ENCODE measurements at places on chromosomes 12 and 14.

- no peak for DNase-seq
Observed at GRCh38 chr12:8081251-8081920, 688 bp upstream of the NECAP1 start.

- no peak for DNase-seq
Observed at GRCh38 chr12:11023387-11023786, 967 bp upstream of the TAS2R19 start.

DNA sequence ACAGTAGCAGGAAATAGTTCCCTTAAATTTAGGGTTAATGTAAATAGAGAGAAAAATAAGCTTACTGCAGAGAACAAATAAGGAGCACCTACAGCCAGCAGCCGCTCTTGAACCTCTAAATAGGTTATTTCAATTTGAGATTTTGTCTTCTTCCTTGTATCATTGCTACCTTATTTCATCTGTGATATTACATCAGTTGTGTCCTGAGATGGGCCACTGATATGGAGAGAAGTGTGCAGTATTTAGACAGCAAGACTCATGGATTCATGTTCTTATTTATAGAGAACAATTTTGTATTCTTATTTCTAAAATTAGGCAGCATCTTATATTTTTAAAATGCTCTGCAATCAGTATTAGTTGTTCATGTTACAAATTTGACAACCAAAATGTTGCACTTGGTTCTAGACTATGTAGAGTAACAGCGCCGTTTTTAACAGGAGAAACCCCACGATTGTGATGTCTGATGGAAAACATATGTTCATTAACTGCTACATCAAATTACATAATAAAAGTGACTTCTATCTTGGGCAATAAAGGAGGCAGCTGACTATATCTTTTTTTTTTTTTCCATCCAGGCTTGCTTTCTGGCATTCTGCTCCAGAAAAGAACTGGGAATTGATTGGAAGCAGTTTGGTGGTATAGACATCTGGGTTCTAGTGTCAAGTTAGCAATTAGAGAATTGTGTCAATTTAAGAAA lies 117.9 kb downstream of the CAND1 start:
- DNase-seq, result no peak

GRCh38 chr14:36510874-36511273 lies 9.2 kb downstream of the NKX2-1 start:
- DNase-seq, result no peak

GRCh38 chr12:15749937-15750336 lies 39.3 kb downstream of the EPS8 start:
- DNase-seq, result no peak

DNA sequence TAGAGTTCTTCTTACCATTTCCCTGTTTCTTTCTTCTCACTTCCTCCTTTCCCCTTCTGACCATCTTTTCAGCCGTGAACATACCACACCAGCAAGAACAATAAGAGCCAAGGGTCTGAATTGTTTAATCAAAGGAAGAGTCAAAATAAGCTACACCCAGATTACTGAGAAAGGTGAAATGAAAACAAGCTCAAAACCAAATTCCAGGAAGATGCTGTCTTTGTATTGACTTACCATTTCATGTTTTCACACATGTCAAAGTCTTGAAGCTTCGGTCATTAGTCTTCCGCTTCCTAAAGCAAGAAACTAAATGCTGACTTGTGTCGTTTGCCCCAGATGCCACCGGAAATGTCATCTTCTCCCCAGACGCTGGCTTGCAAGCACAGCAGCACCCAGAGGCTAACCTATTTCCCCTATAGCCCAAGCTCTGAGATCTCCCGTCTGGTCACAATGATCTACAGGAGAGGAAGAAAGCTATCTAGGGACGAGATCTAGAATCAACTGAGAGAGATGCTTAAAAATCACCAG lies 136.5 kb upstream of the AMIGO2 start:
- DNase-seq, result no peak

DNA sequence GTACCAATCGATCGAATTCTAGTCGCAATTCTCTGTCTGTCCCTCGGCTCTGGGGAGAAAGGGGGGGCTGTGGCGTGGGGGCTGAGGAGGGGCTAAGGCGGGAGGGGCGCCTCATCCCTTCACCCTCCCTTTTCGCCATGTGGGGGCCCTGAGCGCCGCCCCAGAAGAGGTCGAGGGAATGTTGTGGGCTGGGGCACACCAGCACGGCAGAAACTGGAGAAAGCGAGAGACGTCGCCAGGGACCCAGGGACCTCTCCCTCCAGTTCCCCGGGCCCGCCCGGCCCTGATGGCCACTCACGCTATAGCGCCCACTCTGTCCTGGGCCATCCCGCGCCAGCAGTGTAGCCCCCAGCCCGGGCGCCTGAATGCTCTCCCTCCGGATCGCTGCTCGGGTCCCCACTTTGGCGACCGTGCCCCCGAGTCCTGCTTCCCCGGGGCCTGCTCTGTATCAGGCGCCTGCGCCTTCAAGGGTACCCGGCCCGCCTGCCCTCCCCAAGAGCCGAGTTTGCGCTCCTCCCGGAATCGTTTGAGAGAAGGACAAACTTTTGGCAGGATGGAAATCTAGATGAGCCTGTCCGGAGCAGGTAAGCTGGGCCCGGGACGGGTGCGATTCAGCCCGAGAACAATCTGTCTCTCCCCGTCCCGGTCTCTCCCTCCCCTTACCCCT lies 62.6 kb downstream of the SMUG1 start:
- DNase-seq, result no peak

DNA sequence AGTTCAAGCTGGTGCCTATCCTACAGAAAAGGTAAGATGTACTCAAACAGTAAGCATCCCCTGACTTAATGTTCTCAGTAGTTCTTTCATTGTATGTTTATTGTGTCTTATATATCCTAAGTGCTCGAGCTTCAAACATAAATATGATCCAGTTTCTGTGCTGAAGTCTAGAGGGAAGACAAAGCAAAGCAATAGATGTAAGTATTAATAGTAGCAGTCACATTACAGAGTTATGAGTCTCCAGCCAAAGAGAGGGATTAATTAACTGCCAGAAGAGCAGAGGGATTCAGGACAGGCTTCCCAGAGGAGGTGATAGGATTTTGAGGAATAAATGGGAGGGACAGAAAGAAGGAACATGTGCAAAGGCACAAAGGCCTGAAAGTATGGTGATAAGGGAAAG lies 1.4 kb downstream of the NGDN start:
- no peak for DNase-seq

- no peak for DNase-seq
Observed at GRCh38 chr14:101521978-101522377, 39.3 kb upstream of the DIO3 start.

DNA sequence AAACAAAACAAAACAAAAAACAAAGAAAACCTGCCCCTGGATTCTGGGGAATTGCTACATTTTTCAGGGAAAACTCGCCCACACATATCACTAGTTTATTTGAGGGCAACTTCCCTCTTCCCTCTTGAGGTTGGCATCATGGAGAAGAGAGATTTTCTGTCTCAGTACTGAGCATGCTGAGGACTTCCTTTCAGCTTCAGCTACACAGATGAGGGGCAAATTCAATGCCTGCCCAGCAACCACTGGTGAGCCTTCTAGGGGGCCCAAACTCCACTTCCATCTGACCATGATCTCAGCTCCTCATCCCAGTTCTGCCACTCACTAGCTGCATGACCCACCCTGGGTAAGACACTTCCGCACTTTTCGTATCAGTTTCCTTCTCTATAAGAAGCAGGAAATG lies 63.1 kb upstream of the SCN8A start:
- no peak for DNase-seq

GRCh38 chr14:99982537-99983250 lies 82.5 kb upstream of the EVL start:
- peak; percentile 30 for DNase-seq

DNA sequence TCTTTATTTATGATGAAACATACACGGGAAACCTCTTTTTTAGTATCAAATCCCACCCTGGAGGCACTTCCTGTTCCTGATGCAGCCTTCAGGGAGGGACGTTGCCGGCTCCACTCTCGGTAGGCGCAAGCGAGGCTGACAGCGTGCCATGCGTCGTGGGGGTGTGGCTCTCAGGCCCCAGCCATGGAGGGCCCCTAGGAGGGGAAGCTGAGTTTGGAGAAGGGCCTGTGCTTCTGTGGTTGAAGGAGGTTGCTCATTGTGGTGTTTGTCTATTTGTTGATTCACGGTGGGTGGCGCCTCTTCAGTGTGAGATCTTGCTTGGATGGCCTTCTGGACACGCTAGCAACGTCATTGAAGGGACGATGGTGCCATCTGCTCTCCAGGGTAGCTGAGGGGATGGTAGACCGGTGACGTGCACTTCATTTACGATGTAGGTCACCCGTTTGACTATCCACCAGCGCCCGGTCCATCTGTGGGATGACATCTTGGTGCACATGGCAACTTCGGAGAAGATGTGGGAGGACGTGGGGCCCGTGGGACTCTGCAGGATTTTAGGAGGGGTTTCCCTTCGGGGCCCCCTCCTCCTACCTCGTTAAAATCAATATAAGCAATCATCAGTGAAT lies 126.3 kb upstream of the RTL1 start:
- no peak for DNase-seq

DNA sequence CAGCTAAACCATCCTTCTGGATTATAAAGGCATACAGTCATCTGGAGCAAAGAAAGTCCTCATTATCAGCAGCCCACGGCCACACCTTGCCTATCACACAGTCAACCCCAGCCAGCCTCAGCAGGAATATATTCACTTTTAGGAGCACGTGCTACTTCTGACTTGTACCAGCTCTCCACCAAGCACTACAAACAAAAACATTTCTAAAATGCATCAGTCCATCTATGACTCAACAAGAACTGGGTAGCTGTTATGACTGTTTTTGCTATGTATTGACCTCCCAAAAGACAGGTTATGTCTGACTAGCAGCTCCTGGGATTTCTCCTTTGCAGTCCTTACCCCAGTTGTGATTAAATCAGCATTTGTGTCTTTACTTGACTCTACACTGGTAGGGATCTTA lies 31.2 kb downstream of the NUAK1 start:
- no peak for DNase-seq

DNA sequence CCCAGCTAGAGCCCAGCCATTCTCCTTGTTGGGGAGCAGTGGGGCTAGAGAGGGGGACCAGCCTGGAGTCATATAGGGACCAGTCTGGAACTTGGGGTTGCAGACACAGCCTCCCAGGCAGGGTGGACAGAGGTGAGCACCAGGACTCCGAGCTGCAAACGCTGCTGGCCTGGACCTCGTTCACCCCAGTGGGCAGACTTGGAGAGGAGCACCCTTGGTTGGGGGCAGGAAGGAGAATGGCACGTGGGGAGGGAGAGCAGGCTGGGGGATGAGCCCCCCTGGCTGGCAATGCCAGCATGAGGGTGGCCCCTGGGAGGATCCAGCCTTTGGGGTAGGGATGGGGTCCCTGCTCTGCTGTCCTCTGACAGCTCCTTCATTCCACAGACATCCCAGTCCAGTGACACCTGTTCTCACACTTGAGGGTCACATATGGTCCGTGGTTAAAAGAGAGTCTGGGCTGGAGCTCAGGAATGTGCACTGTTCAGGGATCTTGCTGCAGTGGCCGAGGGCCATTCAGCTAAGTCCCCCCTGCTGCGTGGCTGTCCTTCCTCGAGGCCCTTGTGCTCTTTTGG lies 2.8 kb downstream of the LBHD2 start:
- DNase-seq, result no peak

DNA sequence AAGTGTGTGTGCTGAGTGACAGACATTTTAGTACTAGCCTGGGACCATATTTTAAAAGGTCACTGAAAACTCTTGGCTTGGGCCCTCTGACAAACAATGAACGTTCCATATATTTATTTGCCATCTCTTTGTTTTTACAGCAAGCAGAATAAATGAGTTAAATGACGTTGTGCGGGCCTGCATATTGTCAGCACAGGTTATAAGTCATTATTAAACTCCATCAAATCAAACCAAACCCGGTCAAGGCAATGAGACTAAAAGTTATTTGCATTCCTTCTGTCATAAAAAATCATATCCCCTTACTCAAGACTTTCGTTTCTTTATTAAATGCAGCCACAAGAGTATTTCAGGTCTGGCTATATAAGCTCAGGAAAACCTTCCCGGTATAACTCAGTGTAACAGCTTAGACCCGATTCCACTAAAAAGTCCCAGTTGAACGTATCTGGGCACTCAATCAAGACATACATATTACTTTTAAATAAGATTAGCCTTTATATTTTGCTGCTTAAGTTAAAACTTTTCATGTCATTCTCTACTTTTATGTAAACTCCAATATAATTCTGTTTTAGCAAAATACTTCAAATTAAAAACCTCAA lies 84.9 kb downstream of the DICER1 start:
- DNase-seq, result no peak

- no peak for DNase-seq
Observed at GRCh38 chr12:123078120-123078465, 72.8 kb downstream of the PITPNM2 start.

DNA sequence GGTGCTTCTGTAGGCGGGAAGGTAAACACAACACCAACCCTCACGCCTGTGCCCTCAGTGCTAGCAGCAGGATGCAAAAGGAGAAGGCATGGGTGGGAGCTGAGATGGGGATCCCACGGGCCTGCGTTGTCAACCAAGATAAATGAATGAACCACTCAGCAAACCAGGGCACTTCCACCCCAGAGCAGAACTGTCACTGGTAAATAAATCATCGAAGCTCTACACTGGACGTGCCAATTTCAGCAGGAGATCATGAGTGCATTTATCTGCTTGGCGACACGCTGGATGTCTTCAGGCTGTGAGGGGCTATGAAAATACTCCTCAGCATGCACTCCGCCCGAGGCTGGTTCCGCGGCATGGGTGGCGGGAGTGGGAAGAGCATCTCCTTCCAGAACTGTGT lies 33.2 kb downstream of the HSPB8 start:
- DNase-seq, result no peak

GRCh38 chr14:54026671-54027070 lies 70.0 kb upstream of the BMP4 start:
- DNase-seq, result no peak

- no peak for DNase-seq
Observed at GRCh38 chr14:74683406-74683805, 29.5 kb downstream of the AREL1 start.

GRCh38 chr12:31600252-31600651 lies 9.3 kb upstream of the DENND5B start:
- DNase-seq, result no peak

- DNase-seq, result no peak
Observed at GRCh38 chr12:139585-139984, 73.0 kb downstream of the IQSEC3 start.

DNA sequence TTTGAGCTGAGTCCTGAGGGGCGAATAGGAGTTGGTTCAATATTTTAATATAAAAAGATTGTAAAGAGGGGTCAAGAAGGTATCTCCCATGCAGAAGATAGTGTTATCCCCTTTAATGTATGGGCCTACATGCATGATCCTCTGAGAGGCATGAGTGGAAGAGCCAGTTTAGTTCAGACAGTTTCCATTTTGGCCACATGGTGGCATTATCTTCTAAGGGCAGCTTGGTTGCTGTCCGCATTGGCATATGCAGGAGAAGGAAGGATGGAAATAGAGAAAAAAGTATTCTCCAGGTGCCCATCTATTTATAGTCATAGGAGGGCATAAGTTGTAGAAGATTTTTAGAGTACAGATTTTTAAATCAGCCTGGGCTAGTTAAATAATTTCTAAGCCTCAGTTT lies 5.4 kb downstream of the SAMD4A start:
- DNase-seq, result no peak

GRCh38 chr12:102167821-102168604 lies 29.6 kb downstream of the PMCH start:
- DNase-seq, result no peak

GRCh38 chr14:69879175-69880043 lies at the start of gene SMOC1:
TSS of gene SMOC1 (plus strand) at chr14:69879416. CDS start at chr14:69879679, 263 bp downstream.
- no peak for DNase-seq

GRCh38 chr14:20615996-20616395 lies 24.8 kb upstream of the RNASE12 start:
- no peak for DNase-seq

- DNase-seq, result no peak
Observed at GRCh38 chr12:112885236-112885635, 21.5 kb upstream of the OAS1 start.

GRCh38 chr12:71772735-71773134 lies 18.1 kb downstream of the RAB21 start:
- DNase-seq, result no peak

All from NCI-H1417 treated with DMSO at 0.1 percent for 48 hours (cell line).